ENCODE measurements at places on chromosomes 6 and 20.

GRCh38 chr6:79787626-79788025 is 156.5 kb downstream of the SH3BGRL2 start:
- DNase-seq = no peak

DNA sequence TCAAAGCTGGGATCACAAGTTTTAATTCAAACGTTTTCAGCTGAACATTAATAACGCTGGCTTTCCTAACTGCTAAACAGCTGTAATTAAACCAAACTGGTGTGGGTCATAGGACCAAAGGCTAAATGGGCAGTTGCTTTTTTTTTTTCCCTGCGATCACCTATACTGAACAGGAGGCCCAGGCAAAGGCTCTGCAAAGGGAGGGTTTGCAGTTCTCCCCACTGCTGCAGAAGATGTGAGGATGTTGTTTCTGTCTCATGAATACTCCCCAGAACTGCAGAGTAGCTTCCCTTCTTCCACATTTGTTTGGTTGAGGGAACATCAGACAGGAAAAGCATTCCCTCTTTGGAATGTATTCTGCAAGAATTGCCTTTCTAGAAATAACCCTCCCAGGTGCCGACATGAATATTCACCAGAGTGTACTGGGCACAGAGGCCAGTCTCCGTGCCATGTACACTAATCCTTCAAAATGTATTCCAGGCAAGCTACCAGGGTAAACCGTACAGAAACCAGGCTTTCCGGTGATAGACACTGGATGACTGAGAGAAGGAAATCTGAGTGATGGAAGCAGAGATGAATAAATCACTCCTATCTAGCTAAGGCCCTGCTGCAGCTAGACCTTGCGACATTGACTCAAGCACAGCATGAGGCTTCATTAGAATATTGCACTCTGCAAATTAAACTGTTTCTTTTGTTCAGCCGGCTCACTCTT is 370.1 kb downstream of the BTBD9 start:
- DNase-seq = no peak

GRCh38 chr6:115945306-115945705 is 115.4 kb downstream of the FRK start:
- no peak for DNase-seq

DNA sequence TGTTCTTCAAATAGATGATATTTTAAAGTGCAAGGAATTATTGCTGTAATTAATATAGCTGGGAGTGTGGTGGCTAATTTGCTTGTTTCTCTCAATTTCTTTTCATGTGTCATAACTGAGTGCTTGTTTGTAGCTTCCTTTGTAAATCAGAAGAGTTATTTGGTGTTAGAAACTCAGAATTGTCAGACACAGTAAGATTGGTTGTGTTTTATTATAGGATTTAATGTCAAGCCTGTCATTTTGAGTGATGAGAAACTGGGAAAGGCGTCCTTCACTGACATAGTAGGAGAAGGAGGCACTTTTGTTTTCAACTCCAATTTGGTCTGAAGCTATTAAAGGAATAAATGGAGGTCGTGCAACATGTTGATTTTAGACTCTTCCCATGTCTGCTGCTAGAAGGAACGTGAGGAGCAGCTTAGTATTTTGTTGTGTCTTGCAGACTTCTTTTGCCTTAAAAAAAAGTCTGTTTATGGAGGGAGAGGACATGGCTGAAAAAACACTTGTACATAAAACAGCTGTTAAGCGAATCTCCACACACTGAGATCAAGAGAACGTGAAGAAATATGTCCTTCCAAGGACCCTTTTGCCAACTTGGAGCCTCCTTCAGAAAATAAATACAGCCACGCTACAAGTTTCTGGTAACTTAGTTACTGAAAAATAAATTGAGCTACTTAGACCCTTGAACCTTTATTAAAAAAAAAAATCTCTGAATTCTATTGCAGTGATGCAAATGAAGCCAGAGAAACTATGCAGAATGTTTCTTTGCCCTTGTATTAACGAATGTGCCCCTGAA is 59.5 kb downstream of the BMP6 start:
- no peak for DNase-seq

GRCh38 chr6:124190256-124190655 is 386.6 kb downstream of the NKAIN2 start:
- no peak for DNase-seq
